Liver (tissue), 10 donors: ENCODE measurements at places on chromosomes 7 and 10. TPM values are rescaled to one million over a fixed set of nuclear protein-coding genes. Genes with fewer than 3 reads are reported as not detected.

SPACDR gene
- 0.33 TPM for total RNA-seq

AKR1C4 gene
- 3.2 TPM for total RNA-seq

TRPV6 gene
- total RNA-seq: 1.5 TPM

DNA sequence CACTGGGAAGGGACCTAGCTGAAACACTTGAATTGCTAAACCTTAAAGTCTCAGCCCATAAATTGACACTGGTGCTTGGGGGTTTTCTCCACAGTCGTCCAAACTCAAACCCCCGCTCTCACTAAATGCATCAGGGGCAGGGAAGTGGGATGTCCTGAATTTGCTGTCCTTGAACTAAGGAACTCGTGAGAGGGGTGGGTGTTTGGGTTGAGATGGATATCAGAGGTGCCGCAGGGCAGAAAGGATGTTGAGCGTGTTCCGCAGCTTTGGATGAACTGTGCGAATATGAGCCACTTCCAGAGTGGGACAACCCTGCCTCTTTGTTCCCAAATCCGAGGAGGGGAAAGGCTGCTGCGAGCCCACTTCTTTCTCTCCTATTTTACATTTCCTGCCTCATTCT, 90.3 kb upstream of the LYZL2 start:
- DNase-seq: no peak

DNA sequence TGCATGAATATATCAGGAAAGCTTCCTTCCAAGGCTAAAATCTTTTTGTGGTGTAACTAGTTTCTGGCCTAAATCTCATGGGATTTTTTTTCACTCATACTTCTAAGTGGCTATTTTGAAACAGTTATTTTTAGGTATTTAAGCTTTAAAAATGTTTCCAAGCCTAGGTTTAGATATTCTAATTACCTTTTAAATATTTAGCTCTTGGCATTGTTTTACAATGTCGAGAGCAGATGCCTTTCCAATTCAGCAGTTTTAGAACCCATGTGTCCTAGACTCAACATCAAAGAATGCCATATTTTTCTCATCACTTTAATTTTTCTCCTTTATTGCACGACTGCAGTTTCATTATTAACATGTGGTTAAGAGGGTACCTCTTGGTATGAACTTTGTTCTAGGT, 27.1 kb upstream of the STOX1 start:
- DNase-seq: no peak

DNA sequence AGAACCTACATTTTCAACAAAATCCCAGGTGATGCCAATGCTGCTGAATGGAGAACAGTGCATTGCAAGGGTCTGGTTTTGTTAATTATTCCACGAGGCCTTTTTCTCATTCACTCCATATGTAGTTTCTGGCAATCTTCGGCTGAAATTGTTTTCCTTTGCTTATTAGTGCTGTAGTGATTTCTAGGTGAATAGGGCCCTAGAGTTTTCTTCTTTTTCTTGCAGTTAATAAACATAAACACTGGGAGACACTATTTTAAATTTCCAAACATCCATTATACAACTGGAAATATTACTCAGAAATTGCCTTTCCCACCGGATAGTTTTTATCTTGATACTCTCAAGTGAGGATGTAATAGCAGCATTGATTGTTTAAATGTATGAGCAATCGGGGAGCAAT, 435.6 kb downstream of the XPNPEP1 start:
- no peak for DNase-seq

GRCh38 chr10:109019001-109019424, 904.3 kb downstream of the XPNPEP1 start:
- DNase-seq: no peak

GRCh38 chr10:19935176-19935575, 118.9 kb downstream of the PLXDC2 start:
- DNase-seq: no peak

DNA sequence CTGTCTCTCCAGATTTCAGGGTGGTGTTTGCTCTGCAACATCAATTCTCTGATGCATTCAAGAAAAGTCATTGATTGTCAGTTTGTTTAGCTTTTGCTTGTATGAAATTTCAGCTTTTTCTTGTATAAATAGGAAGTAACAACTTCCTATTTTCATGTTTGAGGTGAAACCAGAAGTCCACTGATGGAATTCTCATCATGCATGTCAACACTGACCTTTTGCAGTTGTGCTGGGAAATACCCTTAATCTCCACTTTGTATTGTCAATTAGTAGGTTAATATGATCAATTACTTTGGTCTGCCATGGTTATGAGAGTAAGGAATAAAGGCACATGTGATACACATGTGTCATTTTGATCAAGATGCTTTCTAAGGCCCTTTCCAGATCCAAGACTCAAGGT, 208.8 kb upstream of the HPS1 start:
- no peak for DNase-seq

DNA sequence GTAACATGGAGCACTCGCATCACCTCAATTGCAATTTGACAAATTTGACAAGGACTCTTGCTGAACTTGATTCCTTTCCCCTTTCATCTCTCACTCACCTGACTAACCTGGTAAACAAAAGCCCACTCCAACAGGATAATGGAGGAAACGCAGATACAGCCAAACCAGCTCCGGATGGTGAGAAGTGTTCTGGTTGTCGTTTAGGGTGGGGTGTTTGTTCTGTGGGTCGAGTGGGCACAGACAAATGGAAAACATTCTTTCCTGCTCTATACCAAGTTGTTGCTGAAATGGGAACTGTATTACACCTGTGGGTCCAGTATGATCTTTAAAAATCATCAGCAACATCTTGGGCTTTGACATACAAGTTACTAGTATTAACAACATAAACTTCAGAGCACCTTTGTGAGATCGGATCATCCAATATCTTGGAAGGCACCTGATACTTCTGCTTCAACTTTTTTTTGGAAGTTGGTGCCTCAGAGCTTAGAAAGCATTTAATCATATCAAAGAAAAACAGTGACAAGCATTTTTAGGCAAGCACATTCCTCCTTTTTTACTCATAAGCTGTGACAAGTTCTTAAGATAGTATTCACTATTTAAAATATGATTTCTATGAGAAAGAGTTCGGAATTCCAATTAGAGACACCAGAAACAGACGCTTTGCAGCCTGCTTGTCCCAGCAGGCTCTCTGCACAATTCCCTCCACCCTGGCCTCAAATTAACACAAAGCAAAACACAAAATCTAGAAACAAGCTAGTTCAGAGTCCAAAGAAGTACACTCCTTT, 58.1 kb downstream of the CCDC186 start:
- no peak for DNase-seq
